ENCODE measurements at places on chromosomes 7 and 10.

DNA sequence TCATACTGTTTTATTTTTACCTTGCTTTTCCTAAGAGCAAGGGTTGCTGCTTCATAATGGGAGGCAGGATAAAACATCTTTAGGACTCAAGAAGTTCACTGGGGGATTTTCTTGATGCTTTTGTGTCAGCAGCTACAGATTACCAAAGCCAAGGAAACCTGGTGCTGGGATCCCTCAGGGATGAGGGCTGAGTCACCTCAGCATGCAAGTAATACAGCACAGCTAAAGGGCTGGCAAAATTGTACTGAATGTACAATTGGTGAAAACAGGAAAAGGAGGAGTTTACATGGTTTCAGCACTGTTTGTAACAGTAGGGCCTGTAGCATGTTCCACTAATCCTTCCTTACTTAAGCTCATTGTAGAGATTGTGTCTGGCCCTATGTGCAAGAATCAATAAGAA is 1056.8 kb downstream of the SORCS1 start:
- H3K27me3 ChIP-seq, result no peaks in the 10 kb centered on the region
- DNase-seq, result no peak
- H3K27ac ChIP-seq, result no peak overlapping the region
- H3K36me3 ChIP-seq, result no peaks in the 10 kb centered on the region
- no peaks in the 10 kb centered on the region for H3K4me1 ChIP-seq
- H3K4me3 ChIP-seq, result no peak overlapping the region

DNA sequence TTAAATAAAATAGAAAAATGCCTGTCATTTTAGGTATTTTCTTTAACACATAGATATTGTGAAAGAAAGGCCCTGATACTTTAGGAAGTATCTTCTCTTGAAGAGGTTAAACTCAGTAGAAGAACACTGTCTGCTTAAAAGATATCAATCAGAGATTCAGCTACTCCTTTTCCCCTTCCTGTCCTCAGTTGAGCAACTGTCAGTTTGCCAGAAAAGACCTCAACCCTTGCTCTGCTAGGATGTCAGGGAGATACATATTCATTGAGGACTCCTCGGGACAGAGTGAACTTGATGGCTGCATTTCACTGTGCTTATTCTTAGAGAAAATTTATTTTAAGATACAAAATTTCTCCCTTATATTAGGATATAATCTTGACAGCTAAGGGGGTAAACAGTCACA is 173.6 kb upstream of the CACNA2D1 start:
- H3K4me3 ChIP-seq, result no peak overlapping the region
- DNase-seq, result no peak
- H3K27ac ChIP-seq, result no peak overlapping the region
- no peaks in the 10 kb centered on the region for H3K27me3 ChIP-seq

DNA sequence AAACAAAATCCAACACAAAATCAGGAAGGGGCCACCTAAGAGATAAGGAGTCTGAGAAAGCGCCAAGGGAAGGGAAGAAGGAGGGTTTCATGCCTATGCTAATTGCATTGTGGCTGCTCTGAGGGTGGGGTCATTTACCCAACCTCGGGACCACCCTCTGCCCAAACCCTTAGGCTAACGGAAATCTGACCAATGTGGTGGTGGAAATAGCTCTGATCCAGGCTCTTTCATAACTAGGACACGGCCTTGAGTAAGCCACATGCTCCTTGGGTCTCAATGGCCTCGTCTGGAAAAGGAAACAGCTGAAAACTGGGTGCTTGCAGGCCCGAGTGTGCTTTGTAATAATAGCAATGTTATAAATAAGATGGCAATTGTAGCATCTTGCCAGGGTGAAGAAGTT is 14.9 kb upstream of the SRGN start:
- H3K4me3 ChIP-seq, result no peak overlapping the region
- no peaks in the 10 kb centered on the region for H3K4me1 ChIP-seq
- H3K36me3 ChIP-seq, result no peaks in the 10 kb centered on the region
- no peaks in the 10 kb centered on the region for H3K27me3 ChIP-seq

DNA sequence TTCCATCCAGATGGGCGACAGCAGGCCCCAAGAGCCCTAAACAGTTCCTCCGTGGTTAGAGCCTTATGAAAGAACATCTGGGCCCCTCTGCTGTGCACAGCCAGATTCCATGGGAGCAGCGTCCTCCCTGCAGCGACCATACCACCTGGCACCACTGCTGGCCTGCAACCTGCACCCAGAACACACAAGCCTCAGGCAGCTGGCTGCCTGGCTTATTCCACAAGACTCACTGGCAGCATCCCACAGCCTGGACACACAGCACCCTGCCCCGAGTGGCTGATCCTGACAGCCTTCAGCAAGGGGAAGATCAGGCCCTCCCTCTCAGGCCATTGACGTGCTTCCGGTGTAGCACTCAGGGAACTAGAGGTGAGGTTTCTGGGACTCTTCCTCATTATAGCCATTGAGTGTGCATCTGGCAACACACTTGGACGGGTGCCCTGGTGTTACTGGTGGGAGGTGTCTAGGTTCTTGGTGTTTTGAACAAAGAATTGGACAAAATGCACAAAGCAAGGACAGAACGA is 33.7 kb upstream of the ERCC6 start:
- H3K4me3 ChIP-seq, result no peak overlapping the region
- DNase-seq, result no peak
- no peaks in the 10 kb centered on the region for H3K4me1 ChIP-seq
- no peaks in the 10 kb centered on the region for H3K36me3 ChIP-seq

- H3K27me3 ChIP-seq, result no peaks in the 10 kb centered on the region
- H3K36me3 ChIP-seq, result 0 out of 2 replicates have a peak, but pooled peaks cover 4% of the 10 kb centered on the region
- DNase-seq, result no peak
- H3K27ac ChIP-seq, result no peak overlapping the region
- no peak overlapping the region for H3K4me3 ChIP-seq
- no peaks in the 10 kb centered on the region for H3K4me1 ChIP-seq
Observed at GRCh38 chr10:121838931-121839330, 88.9 kb downstream of the ATE1 start.

DNA sequence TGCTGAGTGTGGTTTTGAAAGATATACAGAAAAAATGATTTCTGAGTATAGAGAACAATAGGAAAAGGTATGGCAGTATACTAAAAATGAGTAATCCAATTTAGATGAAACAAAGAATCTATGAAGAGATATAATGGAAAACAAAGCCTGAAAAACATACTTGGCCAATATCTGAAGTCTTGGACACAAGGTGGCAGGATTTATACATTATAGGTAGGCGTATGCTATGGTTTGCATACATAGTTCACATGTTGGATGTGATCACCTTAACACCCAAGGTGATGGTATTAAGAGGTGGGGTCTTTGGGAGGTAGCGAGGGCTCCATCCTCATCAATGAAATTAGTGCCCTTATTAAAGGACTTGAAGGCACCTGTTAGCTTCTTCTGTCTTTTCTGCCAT is 34.5 kb upstream of the BPGM start:
- peaks cover 2% of the 10 kb centered on the region for H3K27me3 ChIP-seq
- H3K27ac ChIP-seq, result no peak overlapping the region
- no peak overlapping the region for H3K4me3 ChIP-seq
- no peaks in the 10 kb centered on the region for H3K36me3 ChIP-seq

GRCh38 chr7:152313831-152314604 is 121.8 kb downstream of the KMT2C start:
- H3K36me3 ChIP-seq, result 0 out of 2 replicates have a peak, but pooled peaks cover 6% of the 10 kb centered on the region
- no peak overlapping the region for H3K4me3 ChIP-seq
- H3K27me3 ChIP-seq, result no peaks in the 10 kb centered on the region
- H3K4me1 ChIP-seq, result peaks cover 3% of the 10 kb centered on the region
- no peak overlapping the region for H3K27ac ChIP-seq

GRCh38 chr10:100907773-100908363 is 4.9 kb upstream of the SLF2 start:
- H3K4me1 ChIP-seq, result peaks cover 5% of the 10 kb centered on the region
- H3K27me3 ChIP-seq, result no peaks in the 10 kb centered on the region
- H3K4me3 ChIP-seq, result no peak overlapping the region
- DNase-seq, result no peak
- no peak overlapping the region for H3K27ac ChIP-seq

- no peaks in the 10 kb centered on the region for H3K27me3 ChIP-seq
- H3K36me3 ChIP-seq, result no peaks in the 10 kb centered on the region
- no peak overlapping the region for H3K27ac ChIP-seq
- DNase-seq, result no peak
Observed at GRCh38 chr7:71198391-71198790, 66.4 kb downstream of the GALNT17 start.

- H3K36me3 ChIP-seq, result no peaks in the 10 kb centered on the region
- H3K27ac ChIP-seq, result no peak overlapping the region
- no peaks in the 10 kb centered on the region for H3K27me3 ChIP-seq
- no peak for DNase-seq
- no peaks in the 10 kb centered on the region for H3K4me1 ChIP-seq
Observed at GRCh38 chr7:23065974-23066373, 39.6 kb upstream of the KLHL7 start.

- H3K27ac ChIP-seq, result no peak overlapping the region
- H3K4me3 ChIP-seq, result no peak overlapping the region
- H3K36me3 ChIP-seq, result no peaks in the 10 kb centered on the region
- DNase-seq, result no peak
Observed at GRCh38 chr10:18571076-18571475, 80.3 kb downstream of the NSUN6 start.

DNA sequence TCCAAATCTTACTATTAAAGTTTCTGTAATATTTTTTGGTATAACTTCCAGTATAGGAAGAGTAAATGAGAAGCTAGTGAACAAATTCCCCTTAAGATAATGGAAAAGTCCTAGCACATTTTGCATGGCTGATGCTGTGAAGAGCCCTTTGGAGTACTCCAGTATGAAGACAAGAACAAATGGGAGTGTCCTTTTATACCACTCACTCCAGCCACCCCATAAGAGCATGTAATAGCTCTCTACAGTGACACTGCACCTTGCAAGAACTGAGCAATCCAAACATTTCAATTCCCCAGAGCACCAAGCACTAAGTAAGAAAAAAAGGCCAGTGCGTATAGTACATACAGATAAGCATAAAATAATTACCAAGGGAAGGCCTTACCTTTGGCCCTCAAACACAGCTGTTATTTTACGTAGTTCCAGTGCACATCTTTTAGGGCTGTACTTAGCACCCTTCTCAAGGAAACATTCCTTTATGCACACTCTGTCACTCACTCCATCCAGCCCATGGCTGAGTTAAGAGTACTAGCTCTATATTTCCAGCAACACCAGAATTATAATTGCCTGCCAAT is 135.4 kb downstream of the ST7 start:
- H3K4me3 ChIP-seq, result no peak overlapping the region
- no peaks in the 10 kb centered on the region for H3K4me1 ChIP-seq
- H3K27ac ChIP-seq, result no peak overlapping the region
- no peaks in the 10 kb centered on the region for H3K36me3 ChIP-seq

- no peaks in the 10 kb centered on the region for H3K36me3 ChIP-seq
- H3K27me3 ChIP-seq, result no peaks in the 10 kb centered on the region
- H3K4me3 ChIP-seq, result peak overlapping the region; percentile 38
- 0 out of 2 replicates have a peak overlapping the region, but pooled peaks have one; percentile 19 for H3K27ac ChIP-seq
- H3K4me1 ChIP-seq, result peaks cover 26% of the 10 kb centered on the region
Observed at GRCh38 chr10:110355922-110356627, 51.4 kb upstream of the SMNDC1 start.

GRCh38 chr10:118729200-118729599 is 25.6 kb downstream of the CACUL1 start:
- no peaks in the 10 kb centered on the region for H3K27me3 ChIP-seq
- no peak for DNase-seq
- peaks cover 18% of the 10 kb centered on the region for H3K4me1 ChIP-seq
- no peak overlapping the region for H3K27ac ChIP-seq

DNA sequence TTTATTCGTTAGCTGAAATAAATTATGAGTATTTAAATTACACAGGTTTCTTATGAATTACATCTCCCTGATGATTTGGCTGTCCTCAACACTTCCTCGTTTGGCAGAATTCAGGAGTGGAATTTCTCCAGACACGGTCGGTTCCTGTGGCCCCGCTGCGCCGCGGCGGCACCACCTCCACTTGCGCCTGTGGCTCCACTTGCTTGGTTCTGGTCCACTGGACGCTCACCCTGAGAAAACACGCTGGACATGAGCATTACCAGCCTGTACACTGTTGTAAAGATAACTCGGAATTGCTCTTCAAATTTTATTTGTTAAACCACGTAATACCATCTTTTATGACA is 85.3 kb downstream of the ZNF33B start:
- 0 out of 2 replicates have a peak, but pooled peaks cover 6% of the 10 kb centered on the region for H3K4me1 ChIP-seq
- H3K27me3 ChIP-seq, result no peaks in the 10 kb centered on the region
- no peak for DNase-seq
- H3K4me3 ChIP-seq, result peak overlapping the region; percentile 57
- H3K27ac ChIP-seq, result peak overlapping the region; percentile 82

DNA sequence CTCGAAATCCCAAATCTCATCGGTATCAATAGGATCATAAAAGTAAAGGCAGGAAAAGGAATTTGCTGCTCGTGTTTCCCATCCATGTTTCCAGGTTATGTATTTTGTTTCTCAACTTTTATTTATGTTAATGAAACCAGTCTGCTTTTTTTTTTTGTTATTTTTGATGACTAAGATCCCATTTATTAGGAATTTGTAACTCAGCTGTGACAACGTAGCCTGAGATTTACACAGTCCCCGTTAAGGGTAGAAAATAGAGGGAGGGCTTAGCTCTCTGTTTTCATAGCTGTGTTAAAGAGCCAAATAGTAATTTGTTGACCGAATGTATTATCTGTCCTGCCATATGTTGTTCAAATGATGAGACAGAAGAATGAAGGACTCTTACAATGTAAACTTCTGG is 164.0 kb downstream of the MGMT start:
- H3K4me3 ChIP-seq, result no peak overlapping the region
- H3K36me3 ChIP-seq, result no peaks in the 10 kb centered on the region
- DNase-seq, result no peak
- no peaks in the 10 kb centered on the region for H3K27me3 ChIP-seq
- no peaks in the 10 kb centered on the region for H3K4me1 ChIP-seq
- H3K27ac ChIP-seq, result no peak overlapping the region

DNA sequence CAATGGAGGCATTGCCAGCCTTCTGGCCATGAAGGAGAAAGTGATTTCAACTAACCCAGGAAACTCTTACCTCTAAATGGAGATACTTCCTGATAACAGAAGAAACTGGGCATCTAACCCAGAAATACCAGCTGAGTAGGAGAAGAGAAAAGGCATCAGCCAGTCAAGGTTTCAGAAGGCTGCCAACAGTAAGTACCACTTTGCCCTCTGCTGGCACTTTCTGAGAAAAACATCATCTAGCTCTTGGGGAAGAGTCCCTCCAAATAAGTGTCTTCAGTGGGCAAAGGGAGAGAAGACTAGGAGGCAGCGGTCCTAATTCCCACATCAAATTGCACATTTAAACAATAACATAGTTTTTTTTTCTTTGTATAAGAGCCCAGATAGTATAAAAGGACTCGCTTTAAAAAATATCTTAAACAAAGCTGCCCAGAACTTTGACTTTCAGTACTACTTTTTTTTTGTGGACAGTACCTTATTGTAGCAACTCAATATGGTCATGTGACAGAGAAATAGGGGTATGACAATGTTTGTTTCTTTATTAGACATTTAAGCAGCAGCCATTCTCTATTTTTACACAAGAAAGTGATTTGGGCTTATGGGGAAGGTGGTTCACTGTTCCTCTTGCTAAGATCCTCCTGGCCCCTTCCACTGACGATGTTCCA is 157.3 kb downstream of the CTTNBP2 start:
- no peak overlapping the region for H3K4me3 ChIP-seq
- no peak overlapping the region for H3K27ac ChIP-seq
- DNase-seq, result peak; percentile 42

- no peak for DNase-seq
- no peaks in the 10 kb centered on the region for H3K36me3 ChIP-seq
- no peak overlapping the region for H3K4me3 ChIP-seq
- H3K27me3 ChIP-seq, result no peaks in the 10 kb centered on the region
- H3K4me1 ChIP-seq, result no peaks in the 10 kb centered on the region
Observed at GRCh38 chr7:79528421-79528820, 75.0 kb upstream of the MAGI2 start.

Measured in Panc1 (cell line).